ENCODE measurements at places on chromosomes 2 and 18. TPM values are rescaled to one million over a fixed set of nuclear protein-coding genes. Genes with fewer than 3 reads are reported as not detected.

DNA sequence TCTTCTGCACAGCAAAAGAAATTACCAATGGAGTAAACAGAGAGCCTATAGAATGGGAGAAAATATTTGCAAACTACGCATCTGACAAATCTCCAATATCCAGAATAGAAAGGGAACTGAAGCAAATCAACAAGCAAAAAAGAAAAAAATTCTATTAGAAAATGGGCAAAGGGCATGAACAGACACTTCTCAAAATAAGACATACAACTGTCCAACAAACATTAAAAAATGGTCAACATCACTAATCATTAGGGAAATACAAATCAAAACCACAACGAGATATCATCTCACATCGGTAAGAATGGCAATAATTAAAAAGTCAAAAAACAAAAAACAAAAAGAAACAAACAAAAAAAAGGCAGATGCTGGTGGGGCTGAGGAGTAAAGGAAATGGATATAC, 356.4 kb downstream of the ADCYAP1 start:
- no peaks in the 10 kb centered on the region for H3K4me1 ChIP-seq
- DNase-seq, result no peak
- H3K4me3 ChIP-seq, result no peak overlapping the region
- no peak overlapping the region for H3K27ac ChIP-seq
- H3K27me3 ChIP-seq, result no peaks in the 10 kb centered on the region

- no peak overlapping the region for H3K4me3 ChIP-seq
- H3K4me1 ChIP-seq, result no peaks in the 10 kb centered on the region
- no peak for DNase-seq
Measured at GRCh38 chr2:239668651-239669050, 267.8 kb upstream of the HDAC4 start.

DNA sequence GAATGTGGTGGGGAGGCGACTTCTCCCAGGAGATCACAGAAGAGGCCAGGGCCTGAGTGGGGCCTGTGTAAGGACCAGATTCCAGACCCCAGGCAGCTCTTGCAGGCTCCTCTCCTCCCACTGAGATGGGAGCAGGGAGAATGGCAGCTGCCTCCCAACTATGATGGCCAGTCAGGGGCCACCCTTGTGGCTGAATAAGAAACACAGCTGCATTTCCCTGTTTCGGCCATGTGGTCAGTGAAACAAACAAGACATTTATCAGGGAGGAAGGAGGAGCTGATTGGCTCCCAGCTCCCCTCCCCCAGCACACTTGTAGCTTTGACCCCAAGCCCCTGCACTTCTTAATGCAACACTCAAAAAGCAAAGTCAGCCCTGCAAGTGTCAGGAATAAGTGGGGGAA, 143.5 kb downstream of the CELF4 start:
- H3K4me3 ChIP-seq, result no peak overlapping the region
- no peak for DNase-seq
- no peaks in the 10 kb centered on the region for H3K27me3 ChIP-seq
- H3K36me3 ChIP-seq, result no peaks in the 10 kb centered on the region

- no peak overlapping the region for H3K4me3 ChIP-seq
- peaks cover 66% of the 10 kb centered on the region for H3K4me1 ChIP-seq
- H3K36me3 ChIP-seq, result no peaks in the 10 kb centered on the region
- no peak for DNase-seq
Measured at GRCh38 chr2:239216614-239217273, 184.1 kb downstream of the HDAC4 start.

Gene SLC14A1
- 0.39 TPM for total RNA-seq

GRCh38 chr18:3083766-3084165, 70.8 kb upstream of the LPIN2 start:
- H3K4me1 ChIP-seq, result no peaks in the 10 kb centered on the region
- no peaks in the 10 kb centered on the region for H3K36me3 ChIP-seq
- no peak for DNase-seq
- no peak overlapping the region for H3K4me3 ChIP-seq

- no peaks in the 10 kb centered on the region for H3K36me3 ChIP-seq
- H3K27me3 ChIP-seq, result no peaks in the 10 kb centered on the region
- no peak overlapping the region for H3K27ac ChIP-seq
- DNase-seq, result no peak
Measured at GRCh38 chr18:354003-354402, 86.2 kb upstream of the THOC1 start.

GRCh38 chr18:77004555-77005380, 127.8 kb downstream of the MBP start:
- no peaks in the 10 kb centered on the region for H3K27me3 ChIP-seq
- H3K4me1 ChIP-seq, result no peaks in the 10 kb centered on the region
- peak overlapping the region; percentile 71 for H3K27ac ChIP-seq
- H3K36me3 ChIP-seq, result no peaks in the 10 kb centered on the region

DNA sequence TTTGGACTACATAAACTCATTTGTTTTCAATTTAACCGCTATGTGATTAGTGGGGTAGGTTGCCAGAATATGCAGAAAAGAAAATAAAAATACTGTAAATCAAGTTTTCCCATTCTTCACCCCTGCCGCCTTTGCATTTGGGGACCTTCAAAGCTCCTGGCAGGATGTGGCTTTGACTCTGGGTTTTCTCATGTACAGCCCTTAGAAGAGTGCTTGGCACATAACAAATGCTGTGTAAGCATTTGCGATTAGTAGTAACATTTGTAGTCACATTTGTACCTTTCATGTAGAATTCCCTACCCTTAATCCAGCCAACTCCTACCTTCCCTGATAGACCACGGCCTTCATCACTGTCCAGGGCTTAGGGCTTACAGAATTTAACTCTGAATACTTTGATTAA, 262.6 kb downstream of the MREG start:
- H3K4me1 ChIP-seq, result no peaks in the 10 kb centered on the region
- no peak overlapping the region for H3K4me3 ChIP-seq
- H3K27ac ChIP-seq, result no peak overlapping the region
- no peaks in the 10 kb centered on the region for H3K36me3 ChIP-seq

GRCh38 chr18:62498616-62499262, 24.1 kb upstream of the ZCCHC2 start:
- H3K27ac ChIP-seq, result no peak overlapping the region
- no peak for DNase-seq
- no peaks in the 10 kb centered on the region for H3K36me3 ChIP-seq
- H3K4me1 ChIP-seq, result no peaks in the 10 kb centered on the region

All from tibial nerve (tissue), 4 donors.